ENCODE measurements at places on chromosomes 13 and 19.
A peak's percentile ranks its signal among the peaks of the same experiment; 100 is the strongest.

DNA sequence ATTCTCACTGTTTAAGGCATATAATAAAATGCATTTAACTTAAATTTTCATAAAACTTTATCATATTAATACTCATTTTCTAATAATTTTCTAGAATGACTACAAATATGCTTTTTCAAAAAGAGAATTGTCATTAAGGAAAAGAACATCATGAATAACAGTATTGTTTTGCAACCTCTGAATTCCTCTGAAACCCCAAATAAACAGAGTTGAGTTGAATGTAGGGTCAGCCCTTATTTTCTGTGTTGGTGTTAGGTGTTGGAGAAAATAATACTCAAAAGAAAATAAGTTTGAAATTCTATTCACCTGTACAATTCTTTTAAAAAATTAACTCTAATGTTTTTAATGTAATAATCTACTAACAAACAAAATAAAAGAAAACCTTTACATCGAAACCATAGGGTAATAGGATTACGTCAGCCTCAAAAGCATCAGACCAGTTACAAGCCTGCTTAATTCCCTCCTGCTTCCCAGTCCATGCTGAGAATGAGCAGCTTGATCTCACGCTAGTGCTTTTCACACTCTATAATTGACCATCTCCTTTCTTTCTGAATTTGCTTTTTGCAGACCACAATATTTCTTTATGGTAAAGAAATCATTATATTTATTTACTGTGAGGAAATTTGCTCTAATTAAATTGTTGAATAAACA, 160.9 kb downstream of the PCDH9 start:
- DNase-seq: no peak

DNA sequence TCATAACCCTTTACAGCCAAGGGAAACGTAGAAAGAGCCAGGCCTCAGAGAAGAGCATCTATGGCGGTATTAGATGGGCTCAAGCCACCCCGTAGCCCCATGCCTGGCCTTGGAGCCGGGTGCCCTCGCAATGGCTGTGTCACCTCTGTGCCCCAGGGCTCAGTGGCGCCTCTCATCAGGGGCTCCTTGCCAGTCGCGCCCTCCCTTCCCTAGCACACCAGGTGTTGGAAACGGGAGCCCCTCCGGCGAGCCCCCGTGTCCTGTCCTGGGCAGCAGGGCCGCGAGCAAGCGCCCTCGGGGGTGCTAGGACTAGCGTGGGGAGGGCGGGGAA, 453 bp downstream of the ZNF256 start:
- no peak for DNase-seq

- DNase-seq: no peak
These were observed 34.2 kb upstream of the MAP3K10 start for GRCh38 chr19:40157059-40157458.

GRCh38 chr19:2869618-2870017, 2.5 kb downstream of the ZNF556 start:
- DNase-seq: no peak

GRCh38 chr19:42352301-42353259, 27.1 kb downstream of the MEGF8 start:
- peak; percentile 72 for DNase-seq

GRCh38 chr19:43574424-43575155, 737 bp downstream of the XRCC1 start:
- peak; percentile 35 for DNase-seq

- DNase-seq: no peak
These were observed 5.6 kb downstream of the C5AR1 start for GRCh38 chr19:47315125-47315821.

GRCh38 chr13:113479179-113479578, 11.3 kb downstream of the DCUN1D2 start:
- no peak for DNase-seq

DNA sequence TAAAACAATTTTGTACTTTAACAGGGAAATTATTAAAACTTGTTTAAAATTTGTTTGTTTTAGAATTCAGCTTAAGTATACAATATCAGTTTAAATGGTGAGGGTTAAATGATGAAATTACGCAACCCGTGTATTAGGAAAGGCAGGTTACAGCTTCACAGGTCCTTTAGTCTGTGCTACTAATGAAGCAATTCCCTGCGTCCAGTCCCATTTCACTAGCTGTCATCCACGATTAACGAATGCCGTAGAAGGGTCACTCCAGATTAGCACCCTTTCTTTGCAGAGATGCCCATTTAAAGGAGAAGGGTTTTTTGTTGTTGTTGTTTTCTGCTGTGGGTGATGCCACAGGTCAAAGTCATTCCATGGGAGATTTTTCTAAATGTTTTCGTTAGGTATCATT, 457.6 kb upstream of the SLC10A2 start:
- no peak for DNase-seq

DNA sequence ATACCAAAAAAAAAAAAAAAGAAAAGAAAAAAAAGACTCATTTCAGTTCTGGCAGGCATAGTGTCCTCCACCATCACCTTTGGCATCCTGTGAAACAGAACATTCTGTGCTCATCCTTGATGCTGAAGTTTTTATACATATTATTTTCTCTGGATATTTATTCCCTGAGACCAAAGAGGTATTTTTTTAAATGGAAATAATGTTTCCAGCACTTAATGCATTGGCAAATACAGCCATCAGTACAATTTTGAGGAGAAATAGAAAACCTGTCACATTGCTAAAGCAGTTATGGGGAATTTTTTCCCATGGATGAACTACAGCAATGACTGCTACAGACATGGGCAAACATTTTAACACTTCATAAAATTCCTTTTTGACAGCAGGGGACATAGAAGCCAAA, 312.4 kb downstream of the DNAJC15 start:
- DNase-seq: no peak

DNA sequence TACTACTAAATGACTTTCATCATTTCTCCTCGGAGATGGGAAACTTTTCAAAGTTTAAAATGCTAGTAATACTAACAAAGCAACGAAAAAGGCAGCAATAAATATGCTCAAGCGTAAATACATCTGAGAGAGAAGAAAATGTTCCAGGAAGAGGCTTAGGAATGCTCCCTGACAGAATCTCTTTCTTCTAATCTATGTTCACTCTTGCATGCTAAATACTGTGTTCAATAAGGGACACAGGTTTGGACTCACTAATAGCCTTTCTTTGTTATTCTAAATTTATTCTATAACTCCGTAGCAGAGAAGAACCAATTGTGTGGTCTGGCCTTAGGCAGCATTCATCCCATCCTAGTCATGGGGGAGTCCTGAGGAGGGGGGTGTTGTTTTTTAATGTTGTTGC, 823.0 kb downstream of the PCDH9 start:
- DNase-seq: no peak

DNA sequence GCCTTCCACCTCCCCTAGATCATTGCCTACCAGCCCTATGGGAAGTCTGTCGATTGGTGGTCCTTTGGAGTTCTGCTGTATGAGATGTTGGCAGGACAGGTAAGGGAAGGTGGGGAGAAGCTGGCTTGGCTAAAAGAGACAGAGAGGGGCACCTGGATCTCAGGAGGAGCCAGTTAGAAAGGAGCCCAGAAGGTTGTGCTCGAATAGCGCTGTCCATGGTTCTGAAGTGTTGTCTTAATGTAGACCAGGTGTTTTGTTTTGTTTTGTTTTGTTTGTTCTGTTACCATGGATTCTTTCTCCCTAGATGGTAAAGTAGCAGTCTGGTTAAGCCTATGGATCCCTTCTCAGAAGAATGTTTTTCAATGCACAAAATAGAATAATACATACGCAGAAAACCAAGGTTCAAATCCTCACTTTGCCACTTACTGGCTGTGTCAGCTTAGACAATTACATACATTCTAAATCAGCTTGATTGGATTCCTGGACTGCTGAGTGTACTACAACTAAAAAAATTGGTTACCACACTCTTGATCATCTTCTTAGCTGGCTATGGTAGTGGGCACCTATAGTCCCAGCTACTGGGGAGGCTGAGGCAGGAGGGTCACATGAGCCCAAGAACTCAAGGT, 5.9 kb upstream of the CACNG7 start:
- no peak for DNase-seq

- DNase-seq: no peak
These were observed 12.3 kb downstream of the MEF2B start for GRCh38 chr19:19157808-19158207.

DNA sequence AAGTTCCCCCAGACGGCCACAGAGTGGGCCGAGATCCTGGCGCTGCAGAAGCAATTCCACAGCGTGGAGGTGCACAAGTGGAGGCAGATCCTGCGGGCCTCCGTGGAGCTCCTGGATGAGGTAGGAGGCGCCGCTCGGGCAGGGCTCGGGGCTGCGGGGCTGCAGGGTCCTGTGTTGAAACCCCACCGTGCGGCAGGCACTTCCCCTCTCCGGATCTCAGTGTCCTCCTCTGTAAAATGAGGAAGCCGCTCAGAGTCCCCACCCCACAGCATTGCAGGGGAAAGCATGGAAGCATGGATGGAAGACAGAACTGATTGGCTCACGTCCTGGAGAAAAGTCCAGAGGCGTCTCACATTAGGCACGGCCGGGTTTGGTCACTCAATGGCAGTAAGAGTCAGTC, 6.8 kb upstream of the SCN1B start:
- DNase-seq: no peak

DNA sequence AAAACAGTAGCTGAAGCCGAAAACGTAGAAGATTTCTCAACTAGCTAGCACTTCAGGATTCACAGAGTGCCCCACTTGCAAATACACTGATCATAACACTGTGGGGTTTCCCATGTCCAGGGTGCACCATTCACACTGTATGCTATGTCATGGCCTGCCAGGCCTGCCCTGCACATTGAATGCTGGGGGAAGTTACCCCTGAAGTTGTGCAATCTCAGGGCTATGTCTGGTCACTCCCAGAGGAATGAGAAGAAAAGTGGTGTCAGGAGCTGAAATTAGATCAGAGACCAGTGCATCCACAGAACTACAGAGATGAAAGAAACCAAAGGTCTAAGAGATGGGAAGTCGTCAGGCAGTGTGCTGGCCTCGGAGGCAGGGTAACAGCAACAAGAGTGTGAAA, 196.8 kb downstream of the RAP2A start:
- no peak for DNase-seq

DNA sequence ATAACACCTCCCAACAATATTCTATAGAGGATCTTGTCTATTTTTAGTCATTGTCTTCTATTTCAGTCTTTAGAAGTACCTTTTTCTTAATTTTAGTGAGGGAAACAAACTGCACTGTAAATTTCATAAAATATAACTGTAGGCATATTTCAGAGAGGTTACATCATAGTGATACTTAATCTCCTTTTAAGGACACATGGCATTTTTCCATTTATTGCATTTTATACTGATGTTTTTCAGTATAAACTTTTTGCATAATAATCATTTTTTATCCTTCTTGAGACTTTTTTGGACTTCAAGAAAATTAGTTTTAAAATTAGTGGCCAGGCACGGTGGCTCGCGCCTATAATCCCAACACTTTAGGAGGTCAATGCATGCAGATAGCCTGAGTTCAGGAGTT, 6.6 kb downstream of the ZNF700 start:
- DNase-seq: no peak

GRCh38 chr19:38003438-38004185, 96.6 kb downstream of the SIPA1L3 start:
- DNase-seq: peak; percentile 93

DNA sequence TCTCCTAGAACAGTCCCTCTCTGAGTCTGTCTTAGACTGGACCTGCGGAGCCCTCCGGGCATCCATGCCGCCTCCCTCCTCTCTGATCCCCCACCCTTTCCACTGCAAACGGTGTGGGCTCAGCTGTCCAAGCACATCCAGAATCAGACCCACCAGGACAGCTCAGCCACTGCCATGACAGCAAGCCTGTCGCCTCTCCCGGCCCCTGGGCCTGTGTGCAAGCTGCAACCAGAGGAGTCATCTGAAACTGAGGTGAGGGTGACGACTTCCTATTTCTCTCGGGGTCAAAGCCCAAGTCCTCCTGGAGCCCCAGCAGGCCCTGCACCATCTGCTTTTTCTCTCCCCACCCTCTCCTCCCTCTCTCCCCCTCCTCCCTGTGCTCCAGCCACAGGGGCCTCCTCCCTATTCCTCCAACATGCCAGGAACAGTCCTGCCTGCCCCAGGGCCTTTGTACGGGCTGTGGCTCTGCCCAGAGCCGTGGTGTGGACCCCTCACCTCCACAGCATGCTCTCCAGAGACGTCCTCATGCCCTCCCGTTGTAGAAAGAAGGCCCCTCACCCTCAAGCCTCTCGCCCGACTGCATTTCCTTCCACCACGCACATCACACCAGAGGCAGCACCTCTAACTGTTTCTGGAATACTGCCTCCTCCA, 23.5 kb upstream of the MYDGF start:
- no peak for DNase-seq

DNA sequence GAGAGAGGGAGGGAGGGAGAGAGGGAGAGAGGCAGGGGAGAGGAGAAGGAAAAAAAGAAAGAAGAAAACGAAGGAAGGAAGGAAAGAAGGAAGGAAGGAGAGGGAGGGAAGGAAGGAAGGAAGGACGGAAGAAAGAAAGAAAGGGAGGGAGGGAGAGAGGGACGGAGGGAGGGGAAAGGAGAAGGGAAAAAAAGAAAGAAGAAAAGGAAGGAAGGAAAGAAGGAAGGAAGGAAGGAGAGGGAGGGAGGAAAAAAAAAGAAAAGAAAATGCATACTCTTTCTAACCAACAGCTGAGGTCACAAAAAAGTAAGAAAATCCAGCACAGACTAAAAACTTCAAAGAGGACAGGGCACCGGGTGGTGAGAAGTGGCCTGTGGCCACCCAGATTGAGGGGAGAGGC, 109.7 kb downstream of the GNG7 start:
- no peak for DNase-seq

DNA sequence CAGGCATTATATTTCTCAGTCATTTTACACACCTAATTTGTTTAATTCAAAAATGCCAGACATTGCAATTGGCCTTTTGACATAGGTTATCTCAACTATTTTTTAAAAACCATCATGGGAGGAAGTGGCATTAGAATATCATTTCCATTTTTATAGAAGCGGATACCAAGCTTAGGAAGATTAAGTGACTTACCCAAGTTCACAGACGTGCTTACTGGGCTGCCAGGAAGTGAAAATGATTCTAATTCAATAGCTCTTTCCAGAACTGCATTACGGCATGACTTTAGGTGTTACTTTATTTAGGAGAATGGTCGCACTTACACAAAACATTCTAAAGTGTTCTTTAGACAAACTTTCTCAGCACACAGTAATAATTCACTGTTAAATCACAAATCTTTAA, 231.9 kb downstream of the KLF12 start:
- DNase-seq: no peak

GRCh38 chr19:57814505-57815246, at the start of gene ZNF552:
ZNF552 (minus strand) TSS chr19:57814913; CDS start chr19:57814743, 170 bp downstream.
- DNase-seq: peak; percentile 94

DNA sequence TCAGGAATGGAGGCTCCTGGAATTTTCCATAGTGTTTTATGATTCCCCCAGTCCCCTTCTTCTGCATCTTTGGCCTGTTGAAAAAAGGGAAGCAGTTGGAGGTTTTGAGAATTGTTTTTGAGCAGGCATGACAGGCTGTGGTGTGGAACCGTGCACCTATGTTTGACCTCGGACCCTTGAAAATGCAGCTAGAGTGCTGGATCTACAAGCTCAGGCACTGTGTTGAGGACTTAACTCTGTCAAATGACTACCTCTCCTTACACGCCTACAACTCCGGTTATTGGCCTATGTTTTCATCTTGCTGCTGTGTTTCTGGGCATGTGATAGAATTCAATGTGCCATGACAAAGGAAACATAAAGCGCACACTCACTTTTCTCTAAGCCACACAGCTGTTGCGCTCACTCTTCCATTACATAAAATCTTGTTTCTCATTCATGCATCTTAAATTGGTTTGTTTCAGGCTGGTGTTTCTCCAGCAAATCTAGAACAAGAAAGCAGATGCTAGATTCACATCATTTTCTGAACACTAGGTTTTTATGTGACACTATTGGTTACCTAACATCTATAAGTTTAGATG, 616.6 kb downstream of the FGF9 start:
- DNase-seq: no peak

GRCh38 chr13:39036212-39036611, 1.7 kb downstream of the PROSER1 start:
- no peak for DNase-seq

Measured in NCI-H2029 (cell line).